ENCODE measurements at places on chromosomes 11 and 22. TPM values are rescaled to one million over a fixed set of nuclear protein-coding genes. Genes with fewer than 3 reads are reported as not detected.

Gene MPPED2
- not detected for total RNA-seq

Gene DLAT
- total RNA-seq: 35.0 TPM

DNA sequence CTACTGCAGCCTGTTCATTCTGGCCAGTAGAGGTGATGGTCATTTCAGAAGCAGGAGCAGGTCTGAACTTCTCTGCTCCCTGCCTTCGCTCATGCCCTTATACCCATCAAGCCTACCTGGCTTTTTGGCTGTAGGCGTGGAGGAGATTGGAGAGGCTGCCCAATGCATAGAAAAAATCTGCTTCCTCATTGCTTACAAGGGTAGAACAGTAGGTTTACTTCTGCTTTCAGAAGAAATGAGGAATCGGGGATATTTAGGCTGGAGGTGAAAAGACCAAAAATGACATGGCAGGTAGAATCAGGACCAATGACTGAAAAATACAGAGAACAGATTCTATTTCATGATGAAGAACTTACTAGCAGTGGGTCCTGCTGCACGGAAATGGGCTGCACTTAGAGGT, 72.9 kb upstream of the YWHAH start:
- no peak for DNase-seq

- no peak for DNase-seq
Observed at GRCh38 chr22:23373601-23374000, 193.3 kb downstream of the BCR start.

DNA sequence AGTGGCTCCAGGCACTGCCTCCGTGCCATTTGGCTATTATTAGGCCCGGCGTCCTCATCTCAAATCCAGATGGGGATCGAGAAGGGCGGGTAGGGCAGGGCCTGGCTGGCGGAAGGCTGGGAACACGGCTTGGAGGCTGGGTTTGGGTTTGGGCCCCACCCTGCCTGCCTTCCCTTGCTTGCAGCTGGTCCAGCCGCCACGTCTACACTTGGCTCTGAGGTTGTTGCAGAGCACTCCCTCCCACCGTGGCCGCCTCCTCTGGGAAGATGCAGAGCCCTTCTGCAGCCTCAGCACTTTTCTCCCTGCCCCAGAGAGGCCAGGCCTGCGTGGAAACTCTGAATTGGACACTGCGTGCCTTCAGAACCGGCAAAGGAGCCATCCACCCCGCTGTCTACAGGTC, 5.2 kb upstream of the SMTN start:
- peak; percentile 92 for DNase-seq

DNA sequence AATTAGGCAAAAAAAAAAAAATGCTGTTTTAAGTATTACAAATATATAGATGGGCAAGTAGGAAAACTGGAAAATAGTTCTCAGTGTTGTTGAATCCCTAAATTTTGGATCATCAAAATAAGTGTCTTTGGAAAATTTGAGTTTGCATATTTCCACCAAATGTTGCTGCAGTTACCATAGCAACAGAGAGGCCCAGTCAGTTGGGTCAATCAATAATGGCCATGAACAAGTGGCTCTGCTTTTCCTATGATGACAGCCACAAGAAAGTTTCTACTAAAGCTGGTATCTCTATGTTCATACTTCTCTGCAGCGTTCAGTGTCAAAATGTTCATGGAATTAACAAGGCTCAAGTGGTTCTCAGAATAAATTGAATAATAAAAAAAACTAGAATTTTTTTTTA, 79.1 kb downstream of the SERGEF start:
- no peak for DNase-seq

All from fibroblast of the aortic adventitia (primary cell).